ENCODE measurements at places on chromosomes 13 and 19.

DNA sequence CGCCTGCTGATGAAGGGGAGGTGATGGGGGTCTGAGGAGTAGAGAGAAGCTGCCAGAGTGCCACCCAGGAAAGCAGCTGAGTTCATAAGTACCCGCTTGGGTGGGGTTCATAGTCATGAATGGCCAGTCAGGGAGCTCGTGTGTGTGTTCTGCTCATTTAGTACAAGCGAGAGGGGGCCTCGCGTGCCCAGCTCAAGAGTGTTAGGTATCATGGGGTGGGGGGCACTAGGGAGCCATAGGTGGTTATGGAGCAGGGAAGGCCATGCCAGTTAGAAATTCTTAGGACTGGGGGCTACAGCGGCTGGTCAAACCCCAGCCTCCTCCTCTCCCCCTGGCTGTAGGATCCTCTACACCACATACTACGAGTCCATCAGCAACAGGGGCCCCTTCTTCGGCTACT is 46.8 kb downstream of the CD320 start:
- DNase-seq = no peak

GRCh38 chr19:10000171-10000826 is 10.0 kb downstream of the COL5A3 start:
- DNase-seq = peak; percentile 75

GRCh38 chr13:41496420-41497234 is 39.3 kb downstream of the RGCC start:
- DNase-seq = no peak

- no peak for DNase-seq
These were observed 132.5 kb downstream of the NALCN start for GRCh38 chr13:101283782-101284181.

DNA sequence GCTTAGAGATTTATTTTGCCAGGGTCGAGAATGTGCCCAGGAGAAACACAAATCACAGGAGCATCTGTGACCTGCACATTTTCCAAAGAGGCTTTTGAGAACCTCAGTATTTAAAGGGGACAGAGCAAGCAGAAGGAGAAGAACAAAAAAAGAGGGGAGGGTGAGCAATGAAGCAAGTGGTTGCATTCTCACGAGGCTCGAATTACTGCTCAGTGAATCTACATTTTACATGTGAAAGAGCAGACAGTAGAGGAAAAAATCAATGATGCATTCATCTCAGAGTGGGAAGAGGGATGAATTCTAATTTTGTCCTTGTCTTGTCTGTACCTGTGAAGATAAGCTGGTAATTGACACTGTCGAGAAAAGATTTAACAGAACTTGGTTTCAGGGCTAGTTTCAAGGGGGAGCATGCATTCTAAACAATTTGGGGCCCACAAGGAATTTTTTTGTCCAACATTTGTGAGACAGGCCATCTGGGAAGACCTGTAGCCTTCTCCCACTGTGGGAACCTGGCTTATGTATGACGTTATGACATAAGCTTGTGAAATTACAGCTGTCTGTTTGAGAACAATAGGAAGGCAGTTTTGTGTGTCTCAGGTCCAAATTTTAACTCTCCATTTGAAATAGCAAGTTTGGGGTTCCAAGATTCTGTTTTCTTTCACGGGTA is 855.1 kb downstream of the SLITRK5 start:
- DNase-seq = no peak

DNA sequence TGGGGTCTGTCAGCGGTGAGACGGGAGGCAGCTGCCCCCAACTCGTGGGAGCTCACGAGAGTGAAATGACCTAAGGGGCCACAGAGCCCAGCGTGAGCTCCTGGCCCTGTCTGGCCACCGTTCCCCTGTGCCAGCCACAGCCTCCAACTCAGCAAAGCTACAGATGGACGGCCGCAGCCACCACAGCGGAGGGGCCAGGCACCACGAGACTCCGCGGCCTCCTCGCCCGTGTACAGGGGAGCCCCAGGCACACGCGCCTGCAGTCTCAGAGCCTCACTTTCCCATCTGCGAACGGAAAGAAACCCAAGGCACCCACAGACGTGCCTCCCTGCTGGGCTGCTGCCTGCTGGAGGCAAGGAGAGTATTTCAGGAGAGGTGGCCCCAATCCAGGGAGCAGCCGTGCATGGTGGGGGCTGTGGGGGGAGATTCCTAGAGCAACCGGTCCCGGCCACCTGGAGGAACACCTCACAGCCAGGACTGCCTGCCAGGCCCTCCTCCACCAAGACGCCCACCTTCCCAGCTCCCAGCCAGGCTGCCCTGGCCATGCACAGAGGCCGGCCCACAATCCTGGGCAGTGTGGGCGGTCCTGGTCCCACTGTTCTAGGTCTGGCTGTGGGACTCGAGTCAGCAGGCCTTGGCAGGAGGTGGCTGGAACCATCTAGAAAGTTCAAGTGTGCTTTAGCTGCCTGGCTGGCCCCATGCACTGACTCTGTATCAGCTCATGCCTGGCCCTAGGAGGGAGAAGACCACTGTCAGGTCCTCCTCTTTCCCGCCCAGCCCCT is 1.9 kb downstream of the MKNK2 start:
- peak; percentile 63 for DNase-seq

DNA sequence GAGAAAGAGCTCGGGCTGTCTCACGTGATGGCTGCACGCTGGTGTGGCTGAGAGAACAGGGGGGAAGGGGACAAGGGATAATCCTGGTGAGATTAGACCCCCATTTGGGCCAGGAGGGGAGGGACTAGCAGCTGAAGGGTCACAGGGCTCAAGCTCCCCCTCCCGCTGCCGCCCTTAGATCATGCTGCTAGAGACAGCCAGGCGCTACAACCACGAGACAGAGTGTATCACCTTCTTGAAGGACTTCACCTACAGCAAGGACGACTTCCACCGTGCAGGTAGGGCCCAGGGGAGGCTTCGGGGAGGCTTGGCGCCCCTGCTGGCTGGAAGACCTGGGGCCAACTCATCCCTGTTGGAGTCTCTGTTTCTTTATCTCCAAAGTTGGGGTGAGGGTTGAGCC is 3.3 kb downstream of the NR1H2 start:
- DNase-seq = no peak

- DNase-seq = peak; percentile 14
These were observed 46.8 kb downstream of the TEX26 start for GRCh38 chr13:30978981-30979956.

DNA sequence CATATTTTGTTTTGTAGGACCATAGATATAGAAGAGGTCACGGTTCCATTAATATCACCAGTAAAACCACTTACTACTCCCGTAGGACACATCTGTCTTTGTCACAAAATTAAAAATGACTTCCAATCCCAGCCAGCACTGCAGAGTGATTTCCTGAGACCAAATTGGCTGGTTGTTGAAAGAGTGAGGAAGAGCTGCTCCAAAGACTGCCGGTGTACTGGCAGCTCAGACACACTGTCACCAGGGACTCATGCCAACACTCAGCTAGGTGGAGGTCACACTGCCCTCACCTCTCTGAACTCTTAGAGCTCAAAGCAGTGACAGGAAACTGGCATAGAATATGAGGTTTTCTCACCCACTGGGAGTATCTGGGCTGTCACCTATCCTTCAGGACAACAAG is 52.1 kb downstream of the FLT1 start:
- DNase-seq = no peak

GRCh38 chr19:11551603-11552235 is 7.3 kb downstream of the ELOF1 start:
- DNase-seq = no peak

- no peak for DNase-seq
These were observed at the start of gene SBSN for GRCh38 chr19:35528218-35529038. TSS of gene SBSN (minus strand) at chr19:35528311. CDS start at chr19:35528281, 30 bp downstream.

GRCh38 chr13:72383646-72384045 is 343.8 kb downstream of the MZT1 start:
- peak; percentile 4 for DNase-seq

- DNase-seq = no peak
These were observed 23.7 kb downstream of the LYPD3 start for GRCh38 chr19:43441716-43442115.

DNA sequence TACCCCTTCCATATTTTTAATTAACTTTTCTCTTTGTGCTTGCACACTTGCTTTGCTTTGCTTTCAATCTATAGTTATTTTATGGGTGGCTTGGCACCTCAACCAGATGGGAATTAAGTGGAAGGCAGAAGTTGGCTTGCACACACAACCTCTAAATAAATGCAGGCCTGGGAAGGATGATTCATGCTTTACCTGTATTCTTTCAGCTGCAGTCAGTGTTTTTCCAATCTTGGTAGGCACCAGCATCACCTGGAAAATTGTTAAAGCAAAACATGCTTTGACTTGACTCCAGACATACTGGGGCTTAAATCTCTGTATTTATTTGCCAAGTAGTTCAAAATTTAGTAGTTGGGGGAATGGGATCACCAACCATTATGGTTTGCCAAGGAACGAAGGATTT is 543.0 kb downstream of the GPC6 start:
- no peak for DNase-seq

DNA sequence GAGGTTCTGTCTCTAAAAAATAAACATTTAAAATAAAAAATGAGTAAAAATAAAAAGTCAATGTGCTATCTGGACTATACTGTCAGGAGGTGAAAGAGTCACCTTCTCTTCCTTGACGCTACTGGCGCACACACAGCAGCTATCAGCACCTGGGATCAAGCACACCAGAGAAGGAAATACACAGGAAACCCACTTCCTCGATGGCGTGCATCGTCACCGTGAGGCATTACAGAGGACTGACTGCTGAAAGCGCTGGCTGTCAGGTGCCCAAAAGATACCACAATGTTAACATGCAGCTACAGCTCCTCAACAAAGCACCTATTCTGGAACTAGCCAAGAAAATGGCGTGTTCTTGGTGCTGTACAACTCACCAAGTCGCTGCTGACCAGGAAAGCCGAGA is 6.1 kb downstream of the SLC35E1 start:
- DNase-seq = no peak

DNA sequence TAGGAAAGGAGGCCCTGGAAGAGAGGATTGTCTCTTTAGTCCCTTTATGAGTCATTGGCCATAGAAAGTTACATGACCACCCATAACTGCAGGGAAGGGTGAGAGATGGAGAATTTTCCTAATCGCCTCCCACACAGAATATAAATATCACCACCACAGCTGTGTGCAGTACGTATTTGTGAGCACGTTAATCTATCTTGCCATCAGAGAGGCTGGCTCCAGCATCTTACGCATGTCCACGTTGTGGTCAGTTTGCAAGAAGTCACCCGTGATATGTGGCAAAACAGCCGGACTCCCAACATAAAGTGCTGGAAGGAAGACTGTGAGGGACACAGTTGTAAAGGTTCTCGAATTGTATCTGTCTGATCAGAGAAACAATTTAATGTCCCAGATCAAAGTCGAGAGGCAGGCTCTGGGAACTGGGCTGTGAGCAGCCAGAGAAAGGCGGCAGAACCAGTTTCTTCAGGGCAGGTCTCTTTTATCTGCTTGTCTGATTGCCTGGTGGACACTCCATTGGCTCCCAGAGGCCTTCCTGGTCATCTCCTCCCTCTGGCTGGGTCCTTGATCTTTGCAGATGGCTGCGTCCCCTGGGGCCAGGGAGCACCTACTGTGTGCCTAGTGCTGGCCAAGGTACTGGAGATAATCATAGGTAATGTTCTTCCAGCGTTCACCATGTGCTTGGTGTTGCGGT is 74.9 kb downstream of the SIPA1L3 start:
- DNase-seq = no peak

DNA sequence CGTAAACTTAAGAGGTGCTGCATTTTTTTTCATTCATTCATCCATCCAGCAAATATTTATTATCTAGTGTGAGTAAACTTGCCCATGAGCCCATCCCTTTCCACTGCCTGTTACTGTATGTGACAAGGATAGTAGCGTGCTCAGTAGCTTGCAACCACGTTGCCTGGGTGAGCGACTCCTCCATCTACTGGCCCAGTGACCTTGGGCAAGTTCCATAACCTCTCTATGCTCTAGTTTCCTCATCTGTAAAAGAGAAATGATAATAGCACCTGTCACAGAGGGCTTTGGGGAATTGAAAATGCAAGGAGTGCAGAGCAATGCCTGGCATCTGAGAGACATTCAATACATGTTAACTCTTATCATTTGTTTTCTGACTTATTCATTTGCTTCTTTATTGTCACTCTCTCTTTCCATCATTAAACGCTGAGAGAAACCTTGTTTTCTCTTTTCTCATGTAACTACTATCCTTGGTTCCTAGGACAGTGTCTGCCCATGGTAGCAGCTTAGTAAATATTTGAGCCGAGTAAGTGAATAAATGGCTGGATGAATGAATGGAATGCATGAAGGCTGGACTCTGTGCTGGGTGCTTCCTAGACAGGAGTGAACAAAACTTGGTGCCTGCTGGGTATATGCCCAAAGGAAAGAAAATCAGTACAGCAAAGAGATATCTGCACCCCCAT is 19.9 kb downstream of the LRCH1 start:
- DNase-seq = no peak

- DNase-seq = no peak
These were observed 883 bp downstream of the NPHS1 start for GRCh38 chr19:35851213-35852028.

DNA sequence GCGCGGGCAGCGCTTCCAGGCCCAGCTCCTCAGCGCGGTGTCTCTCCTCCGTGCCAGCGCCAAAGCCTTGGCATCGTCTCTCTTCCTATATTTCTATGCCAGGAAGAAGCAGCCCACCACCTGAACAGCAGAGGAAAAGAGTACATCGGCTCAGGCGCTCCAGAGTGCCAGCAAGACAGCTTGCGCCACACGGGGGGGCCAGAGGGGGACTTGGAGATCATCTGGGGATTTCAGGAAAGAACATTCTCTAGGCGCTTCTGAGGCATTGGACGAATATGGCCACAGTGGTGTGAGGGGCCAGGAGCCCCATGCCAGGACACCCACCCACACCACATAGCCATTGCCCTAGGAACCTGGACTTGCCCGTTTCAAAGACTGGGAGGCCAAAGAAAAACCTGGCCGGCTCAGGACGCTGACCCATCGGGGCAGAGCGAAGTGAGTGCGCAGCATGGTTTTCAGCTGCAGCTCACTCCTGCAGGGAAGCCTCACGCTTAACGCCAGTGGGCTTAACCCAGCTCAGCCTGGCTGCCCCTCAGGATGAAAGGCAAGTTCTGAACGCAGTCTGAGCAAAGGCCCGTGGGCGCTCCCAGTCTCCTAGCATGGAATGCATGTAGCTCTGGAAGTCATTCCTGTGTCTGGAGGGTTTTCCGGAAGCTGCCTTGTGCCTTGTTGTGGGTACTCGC is 62.1 kb downstream of the GGACT start:
- no peak for DNase-seq

- DNase-seq = no peak
These were observed 186.3 kb downstream of the TDRD3 start for GRCh38 chr13:60583196-60583888.

DNA sequence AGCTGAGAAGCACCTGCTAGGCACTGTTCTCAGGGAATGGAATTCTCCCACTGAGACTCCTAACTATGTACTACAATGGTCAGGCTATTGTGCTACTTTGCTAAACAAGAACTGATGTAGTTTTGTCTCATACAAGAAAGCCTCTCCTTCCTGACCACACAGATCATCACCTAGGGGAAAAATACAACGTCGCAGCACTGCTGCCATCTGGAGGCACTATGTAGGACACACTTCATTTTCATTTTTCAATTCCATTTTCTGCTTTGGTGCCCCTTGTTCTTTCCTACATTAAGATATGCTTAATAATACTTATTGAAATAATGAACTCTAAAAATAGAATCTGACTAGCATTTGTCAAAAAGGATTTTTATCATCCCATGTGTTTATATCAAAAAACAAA is 21.1 kb downstream of the PROSER1 start:
- peak; percentile 72 for DNase-seq
